ENCODE measurements at places on chromosomes 2 and 18.
A peak's percentile ranks its signal among the peaks of the same experiment; 100 is the strongest.

GRCh38 chr2:209840434-209840833 lies 68.8 kb downstream of the UNC80 start:
- DNase-seq = no peak

DNA sequence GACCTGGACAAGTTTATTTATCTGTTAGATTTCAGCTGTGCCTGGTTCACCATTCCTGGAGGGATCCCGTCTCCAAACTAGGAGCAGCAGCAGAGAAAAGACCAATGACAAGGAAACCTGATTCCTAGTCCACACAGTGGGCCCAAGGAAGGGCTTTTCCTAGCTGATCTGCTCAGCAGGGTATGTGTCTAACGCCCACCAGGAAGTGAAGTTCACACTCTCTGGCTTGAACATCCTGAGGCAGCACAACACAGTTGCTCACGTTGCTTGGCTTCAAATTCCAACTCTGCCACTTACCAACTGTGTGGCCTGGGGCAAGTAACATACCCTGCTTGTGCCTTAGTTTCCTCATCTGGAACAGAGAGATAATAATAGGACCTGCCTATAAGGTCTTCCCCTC lies 42.9 kb downstream of the XDH start:
- DNase-seq = no peak

GRCh38 chr18:7023581-7023980 lies 94.0 kb downstream of the LAMA1 start:
- no peak for DNase-seq

DNA sequence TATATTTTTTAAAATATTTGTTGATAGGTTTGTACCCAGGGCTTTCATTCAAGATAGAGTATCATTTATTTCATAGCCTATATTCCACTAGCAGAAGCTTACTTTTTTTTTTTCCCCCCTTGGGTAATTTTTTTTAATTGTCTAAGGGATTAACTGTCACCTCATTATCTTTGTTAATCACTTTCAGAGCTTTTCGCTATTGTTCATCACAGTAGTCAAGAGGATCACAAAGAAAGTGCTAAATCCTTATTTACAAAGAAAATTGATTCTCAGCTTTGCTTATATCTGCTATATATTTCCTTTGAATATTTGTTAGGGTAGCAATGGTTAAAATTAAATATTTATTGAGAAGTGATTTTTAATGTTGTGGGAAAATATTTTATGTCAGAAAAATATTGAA lies 59.0 kb downstream of the CAMKMT start:
- no peak for DNase-seq

- DNase-seq = no peak
These were observed 104.8 kb downstream of the POLR1A start for GRCh38 chr2:86000938-86001312.

DNA sequence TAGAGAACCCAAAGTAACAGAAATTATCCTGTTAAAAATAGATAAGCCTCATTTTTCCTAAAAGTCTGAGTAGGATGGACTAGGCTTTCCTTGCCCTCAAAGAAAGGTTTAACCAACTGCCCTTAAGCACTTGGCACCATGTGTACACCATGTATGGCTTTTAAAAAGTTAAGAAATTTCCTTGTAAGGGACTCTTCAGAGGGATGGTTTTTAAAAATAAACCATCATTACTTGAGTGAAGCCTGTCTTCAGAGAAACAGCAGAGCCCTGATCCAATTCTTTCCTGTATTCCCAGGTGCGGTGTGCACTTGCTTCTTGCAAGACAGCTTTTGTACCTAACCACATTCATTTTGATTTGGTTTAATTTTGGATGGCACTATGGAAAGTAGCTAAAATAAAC lies 1.1 kb upstream of the NEMP2 start:
- DNase-seq = peak; percentile 11

DNA sequence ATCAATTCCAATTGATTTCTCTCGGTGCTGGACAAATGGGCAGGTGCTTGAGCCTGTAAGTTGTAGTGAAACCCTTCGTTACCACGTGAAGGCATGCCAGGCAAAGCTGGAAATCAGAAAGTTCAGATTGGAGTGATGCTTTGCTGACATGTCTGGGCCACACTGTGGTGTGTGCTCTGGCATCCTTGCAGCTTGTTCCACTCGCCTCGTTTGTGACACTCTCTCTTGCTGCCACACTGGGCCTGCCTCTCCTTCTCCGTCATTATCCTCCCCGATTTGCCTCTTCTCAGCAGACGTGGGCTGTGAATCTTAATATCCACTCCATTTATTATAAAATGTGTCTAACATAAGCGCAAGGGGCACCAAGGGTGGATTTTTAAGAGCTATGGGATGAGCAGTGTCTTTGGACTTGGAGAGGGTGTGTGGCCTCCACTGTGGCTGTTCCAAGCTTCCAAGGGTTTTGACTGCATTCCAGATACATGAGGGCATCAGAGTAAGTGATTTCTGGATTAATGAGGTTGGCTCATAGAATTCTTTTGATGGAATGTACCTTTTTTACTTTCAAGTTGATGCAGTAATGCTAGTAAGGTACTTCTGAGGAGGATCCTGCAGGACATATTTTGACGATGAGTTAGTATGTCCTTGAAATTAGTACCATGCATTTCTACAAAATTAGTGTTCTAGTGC lies 238.8 kb downstream of the TPGS2 start:
- DNase-seq = peak; percentile 63
